ENCODE measurements at places on chromosomes 2 and 18.

DNA sequence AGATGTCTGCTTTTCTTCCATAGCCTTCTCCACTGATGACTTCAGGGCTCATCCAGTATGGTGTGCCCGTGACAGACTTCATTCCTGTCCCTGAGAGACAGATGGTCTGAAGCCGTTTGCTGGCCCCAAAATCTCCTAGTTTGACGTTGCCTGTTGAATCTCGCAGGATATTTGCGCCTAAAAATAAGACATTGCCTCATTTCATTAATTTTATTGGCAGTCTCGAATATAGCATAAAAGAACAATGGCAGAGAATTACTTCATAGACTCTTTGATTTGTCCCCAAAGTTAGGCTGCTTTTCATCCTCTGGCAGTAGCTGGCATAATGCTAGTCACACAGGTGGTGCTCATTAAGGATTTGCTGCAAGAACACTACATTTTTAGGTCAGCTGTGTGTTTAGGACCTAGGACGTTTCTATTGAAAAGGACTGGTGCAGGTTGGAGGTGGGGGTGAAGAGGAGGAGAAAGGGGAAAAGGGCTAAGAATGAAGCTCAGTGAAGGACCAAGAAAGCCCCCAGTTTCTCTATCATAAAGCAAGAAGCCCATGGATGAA lies 14.7 kb upstream of the ERCC3 start:
- DNase-seq, result no peak

DNA sequence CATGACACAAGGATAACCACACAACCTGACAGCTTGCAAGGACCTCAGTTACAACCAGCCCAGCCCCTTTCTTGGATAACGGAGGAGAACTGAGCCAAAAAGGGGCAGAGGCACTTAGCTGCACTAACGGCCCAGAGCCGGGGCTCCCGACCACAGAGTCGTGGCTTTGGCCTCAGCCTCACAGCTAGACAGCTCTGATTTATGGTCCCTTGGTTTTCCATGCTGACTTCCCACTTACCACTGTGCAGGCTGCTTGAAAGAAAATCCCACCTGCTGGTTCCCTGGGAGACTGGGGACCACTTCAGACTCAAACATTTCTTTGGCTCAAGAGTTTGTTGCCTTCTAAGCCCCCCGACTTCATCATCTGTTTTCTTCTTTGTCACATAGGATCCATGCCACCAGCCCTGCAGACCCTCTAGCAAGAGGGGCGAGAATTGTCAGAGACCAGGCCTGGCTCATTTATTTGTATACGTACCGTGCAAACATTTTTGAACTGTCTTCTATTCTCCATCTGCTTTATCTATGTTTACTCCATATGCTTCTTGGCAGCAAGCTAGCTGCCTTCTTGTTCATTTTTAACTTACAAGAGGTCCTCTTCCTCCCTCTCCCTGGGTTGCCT lies 352.6 kb upstream of the MYT1L start:
- no peak for DNase-seq

DNA sequence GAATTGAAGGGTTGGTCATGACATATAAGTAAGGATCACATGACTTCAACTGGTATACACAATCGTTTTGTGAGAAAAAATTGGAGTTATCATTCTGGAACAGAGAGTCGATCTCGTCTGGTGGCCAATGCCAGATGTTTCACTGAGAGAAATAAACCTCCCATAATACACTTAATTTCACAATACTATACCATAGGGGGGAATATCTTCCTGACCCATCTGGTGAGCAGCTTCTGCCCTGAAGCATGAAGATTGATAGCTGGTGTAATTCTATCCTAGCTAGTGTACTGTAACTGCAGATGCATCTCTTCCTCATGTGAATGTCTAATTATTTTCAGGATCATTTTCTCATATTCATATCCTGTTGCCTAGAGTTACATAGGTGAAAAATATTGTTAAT lies 15.7 kb upstream of the CDH7 start:
- DNase-seq, result no peak

GRCh38 chr2:105788670-105789290 lies 44.1 kb downstream of the NCK2 start:
- no peak for DNase-seq

GRCh38 chr18:11155034-11155759 lies 5.8 kb upstream of the PIEZO2 start:
- no peak for DNase-seq

DNA sequence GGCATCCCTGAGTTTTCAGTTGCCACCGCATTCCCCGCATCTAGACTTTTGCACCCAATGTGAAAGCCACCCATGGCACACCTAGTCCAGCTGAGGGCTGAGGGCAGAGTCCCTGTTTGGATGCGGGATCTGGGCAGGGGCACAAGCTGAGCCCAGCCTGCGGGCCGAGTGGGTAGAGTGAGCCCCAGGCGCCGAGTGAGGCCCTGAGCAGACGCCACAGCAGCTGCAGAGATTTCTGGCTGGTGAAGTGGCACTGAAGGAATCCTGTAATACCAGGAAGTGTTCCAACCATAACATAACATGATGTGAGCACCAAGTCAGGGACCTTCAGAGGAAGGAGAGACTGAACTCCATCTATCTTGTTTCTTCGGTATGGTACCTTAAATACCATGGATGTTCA lies 27.7 kb upstream of the FRZB start:
- DNase-seq, result no peak

DNA sequence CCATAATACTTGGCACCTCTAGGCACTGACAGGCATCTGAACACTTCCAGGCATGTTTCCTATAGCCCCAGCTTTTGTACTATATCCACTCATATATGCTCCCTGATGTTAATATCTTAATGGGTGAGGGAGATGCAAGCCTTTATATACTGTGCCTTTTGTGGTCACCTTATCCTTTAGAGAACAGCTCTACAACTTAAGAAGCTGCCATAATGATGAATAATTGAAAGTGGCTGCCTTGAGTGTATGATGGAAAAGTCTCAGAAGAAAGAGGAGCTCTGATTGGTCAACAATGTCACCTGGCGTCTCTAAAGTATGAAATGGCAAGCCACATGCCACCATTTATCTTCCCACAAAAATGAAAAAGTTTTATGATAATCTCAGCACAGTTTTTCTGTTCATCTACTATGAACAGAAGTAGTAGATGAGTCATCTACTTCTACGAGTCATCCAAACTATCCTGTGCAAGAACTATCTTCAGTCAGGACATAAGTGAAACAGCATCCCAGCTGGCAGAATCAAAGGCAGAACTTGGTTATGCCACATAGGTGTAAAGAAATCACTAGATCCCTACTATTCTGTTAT lies 997.9 kb upstream of the CELF4 start:
- DNase-seq, result peak; percentile 4
